ENCODE measurements at places on chromosomes 5 and 9. TPM values are rescaled to one million over a fixed set of nuclear protein-coding genes. Genes with fewer than 3 reads are reported as not detected.

- no peaks in the 10 kb centered on the region for H3K36me3 ChIP-seq
- H3K27me3 ChIP-seq = no peaks in the 10 kb centered on the region
- no peak for ATAC-seq
- no peak overlapping the region for H3K27ac ChIP-seq
These were observed 324.4 kb downstream of the NDUFS4 start for GRCh38 chr5:53884844-53885243.

- H3K27ac ChIP-seq = no peak overlapping the region
- no peak for ATAC-seq
- H3K36me3 ChIP-seq = no peaks in the 10 kb centered on the region
- no peak overlapping the region for H3K4me3 ChIP-seq
- H3K27me3 ChIP-seq = peaks cover 5% of the 10 kb centered on the region
These were observed 127.8 kb downstream of the ZNF354C start for GRCh38 chr5:179187681-179188575.

DNA sequence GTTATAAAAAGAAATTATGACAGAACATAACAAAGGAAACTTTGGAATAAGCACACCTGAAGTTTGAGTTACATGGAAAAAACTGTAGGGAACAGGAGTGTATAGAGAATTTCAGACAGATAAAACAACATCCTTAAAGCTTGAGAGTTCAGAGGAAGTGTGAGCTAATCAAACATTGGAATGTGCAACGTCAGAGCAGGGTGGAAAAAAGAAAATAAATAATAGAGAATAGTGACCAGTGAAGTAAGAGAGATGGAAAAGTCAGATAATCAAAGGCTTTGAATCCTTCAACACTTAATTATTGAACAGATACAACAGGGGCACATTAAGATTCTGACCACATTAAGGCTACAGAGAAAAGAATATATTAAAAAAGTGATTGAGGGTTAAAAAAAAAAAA, 128.5 kb upstream of the CDH10 start:
- H3K27ac ChIP-seq = no peak overlapping the region
- H3K27me3 ChIP-seq = no peaks in the 10 kb centered on the region
- H3K4me3 ChIP-seq = no peak overlapping the region
- no peaks in the 10 kb centered on the region for H3K36me3 ChIP-seq

DNA sequence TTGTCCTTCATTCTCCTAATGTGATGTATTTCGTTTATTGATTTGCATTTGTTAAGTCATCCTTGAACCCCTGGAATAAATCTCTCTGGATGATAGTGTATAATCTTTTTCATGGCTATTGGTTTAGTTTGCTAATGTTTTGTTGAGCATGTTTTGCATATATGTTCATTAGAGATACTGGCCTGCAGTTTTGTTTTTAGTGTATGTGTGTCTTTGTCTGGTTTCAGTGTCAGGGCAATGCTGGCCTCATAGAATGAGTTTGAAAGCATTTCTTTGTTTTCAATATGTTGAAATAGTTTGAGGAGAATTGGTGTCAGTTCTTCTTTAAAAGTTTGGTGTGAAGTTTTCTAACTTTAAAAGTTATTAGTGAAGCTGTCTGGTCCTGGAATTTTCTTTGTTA, 149.6 kb upstream of the ATP10B start:
- ATAC-seq = no peak
- no peak overlapping the region for H3K27ac ChIP-seq
- H3K4me3 ChIP-seq = no peak overlapping the region

The DPH7 gene
- total RNA-seq = 43.6 TPM

GRCh38 chr9:90024409-90024808, 419.6 kb downstream of the GADD45G start:
- H3K27ac ChIP-seq = no peak overlapping the region
- no peak overlapping the region for H3K4me3 ChIP-seq
- no peaks in the 10 kb centered on the region for H3K36me3 ChIP-seq
- no peaks in the 10 kb centered on the region for H3K27me3 ChIP-seq
- no peak for ATAC-seq

DNA sequence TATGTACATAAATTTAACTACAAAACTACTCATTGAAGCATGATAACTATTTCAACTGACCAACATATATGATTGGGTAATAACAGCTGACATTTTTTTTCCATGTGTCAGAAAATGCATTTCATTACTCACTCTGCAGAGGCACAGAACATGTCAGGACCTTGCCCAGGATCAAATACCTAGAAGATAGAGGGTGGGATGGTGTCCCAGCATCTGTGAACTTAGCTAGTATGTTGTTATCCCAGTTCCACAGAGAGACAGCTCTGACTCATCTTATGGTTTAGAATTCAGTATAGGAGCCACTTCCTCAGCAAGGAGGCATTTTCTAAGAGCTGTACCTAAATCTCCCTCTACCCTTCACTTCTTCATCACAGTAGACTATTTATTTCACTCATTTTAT, 1198.6 kb upstream of the ACO1 start:
- H3K27me3 ChIP-seq = no peaks in the 10 kb centered on the region
- H3K4me3 ChIP-seq = no peak overlapping the region
- no peak overlapping the region for H3K27ac ChIP-seq
- no peaks in the 10 kb centered on the region for H3K4me1 ChIP-seq
- no peaks in the 10 kb centered on the region for H3K36me3 ChIP-seq
- ATAC-seq = no peak

The CCL28 gene
- total RNA-seq = 3.0 TPM

The THBS4 gene
- total RNA-seq = 20.1 TPM

DNA sequence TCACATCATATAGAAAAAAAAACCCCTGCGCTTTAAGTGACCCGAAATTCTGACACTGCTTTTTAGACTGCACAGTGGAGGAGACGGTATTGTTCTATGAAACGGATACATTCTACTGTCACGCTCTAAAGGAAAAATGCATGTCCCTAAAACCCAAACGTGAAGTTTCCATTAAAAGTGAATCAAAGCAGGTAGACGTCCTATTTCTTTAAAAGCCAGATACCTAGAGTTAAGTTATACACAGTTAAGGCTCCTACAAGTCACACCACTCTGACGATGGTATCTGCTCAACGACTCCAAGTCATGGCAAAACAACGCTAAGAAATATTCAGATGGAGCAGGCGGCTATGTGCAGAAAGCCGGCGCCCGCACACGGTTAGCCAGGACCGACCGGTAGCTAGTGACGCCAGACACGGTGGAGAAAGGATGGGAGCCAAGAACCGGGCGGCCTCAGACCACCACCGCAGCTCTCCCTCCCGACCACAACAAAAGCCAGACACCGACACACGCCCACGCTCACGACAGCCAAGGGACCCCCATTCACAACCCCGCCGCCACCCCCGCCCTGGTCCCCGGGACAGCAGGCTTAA, 734 bp downstream of the SKP1 start:
- peaks cover 16% of the 10 kb centered on the region for H3K4me1 ChIP-seq
- peak overlapping the region; percentile 92 for H3K4me3 ChIP-seq
- ATAC-seq = peak; percentile 23
- H3K36me3 ChIP-seq = peaks cover 28% of the 10 kb centered on the region
- H3K27me3 ChIP-seq = no peaks in the 10 kb centered on the region

DNA sequence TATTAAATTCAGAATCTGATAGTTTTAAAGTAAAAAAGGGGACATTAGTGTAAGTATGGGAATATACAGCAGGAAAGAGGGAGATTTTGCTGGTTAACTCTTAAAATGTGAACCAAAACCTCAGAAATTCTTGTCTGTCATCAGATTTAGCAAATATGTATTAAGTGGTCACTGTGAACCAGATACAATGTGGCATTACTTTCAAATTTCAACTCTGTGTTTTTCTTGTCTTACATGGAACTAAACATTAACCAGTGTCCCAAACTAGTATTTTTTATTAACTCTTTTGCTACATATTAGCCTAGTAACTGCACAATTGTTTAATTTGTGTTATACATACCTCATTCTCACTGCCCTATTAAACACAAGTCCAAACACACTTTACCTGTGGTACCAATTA, 259.9 kb upstream of the RASA1 start:
- no peak overlapping the region for H3K4me3 ChIP-seq
- no peaks in the 10 kb centered on the region for H3K4me1 ChIP-seq
- H3K27me3 ChIP-seq = no peaks in the 10 kb centered on the region
- H3K36me3 ChIP-seq = no peaks in the 10 kb centered on the region

The INSL4 gene
- total RNA-seq = not detected

The C6 gene
- 2.2 TPM for total RNA-seq

- H3K4me3 ChIP-seq = peak overlapping the region; percentile 59
- no peaks in the 10 kb centered on the region for H3K4me1 ChIP-seq
- H3K27ac ChIP-seq = peak overlapping the region; percentile 69
- no peaks in the 10 kb centered on the region for H3K36me3 ChIP-seq
- peaks cover 68% of the 10 kb centered on the region for H3K27me3 ChIP-seq
These were observed 38.4 kb upstream of the PLEKHG4B start for GRCh38 chr5:53381-54174.

DNA sequence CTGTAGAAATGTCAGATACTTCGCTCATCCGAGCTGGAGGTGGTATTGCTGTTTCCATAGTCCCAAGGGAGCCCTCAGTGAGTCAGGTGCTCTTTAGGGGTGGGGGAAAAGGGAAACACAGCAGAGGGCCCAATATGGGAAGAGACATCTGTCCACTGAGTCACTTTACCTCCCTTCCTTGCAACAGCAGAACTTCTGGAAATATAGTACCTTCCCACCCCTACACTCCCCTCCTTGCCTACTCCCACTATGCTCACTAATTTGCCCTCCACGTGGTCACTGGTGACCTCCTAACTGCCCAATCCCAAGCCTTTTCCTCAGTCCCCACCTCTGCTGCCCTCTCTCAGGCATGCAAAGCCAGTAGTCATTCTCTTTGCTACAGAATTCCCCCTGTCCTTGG, 1.9 kb downstream of the HK3 start:
- H3K27ac ChIP-seq = no peak overlapping the region
- peaks cover 7% of the 10 kb centered on the region for H3K4me1 ChIP-seq
- H3K27me3 ChIP-seq = no peaks in the 10 kb centered on the region
- no peak overlapping the region for H3K4me3 ChIP-seq

DNA sequence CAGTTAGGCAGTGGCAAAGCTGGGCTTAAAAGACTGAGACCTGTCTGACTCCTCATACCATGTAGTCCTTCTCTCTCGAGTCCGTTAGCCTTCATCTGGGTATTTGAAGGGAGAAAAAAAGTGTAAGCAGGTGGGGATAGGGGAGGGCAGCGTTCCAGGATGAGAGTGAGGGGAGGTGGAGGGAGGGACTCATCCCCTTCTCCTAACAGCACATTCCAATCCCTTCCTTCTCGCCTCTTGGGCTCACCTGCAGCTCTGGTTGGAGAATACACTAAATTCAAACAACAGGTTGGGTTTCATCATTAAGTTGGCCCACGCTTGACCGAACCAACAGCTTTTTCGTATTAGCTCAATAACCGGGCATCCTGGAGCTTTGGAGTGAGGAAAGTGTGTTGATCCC, 3.6 kb downstream of the NEURL1B start:
- H3K4me3 ChIP-seq = no peak overlapping the region
- no peak for ATAC-seq
- H3K4me1 ChIP-seq = peaks cover 96% of the 10 kb centered on the region
- peaks cover 4% of the 10 kb centered on the region for H3K36me3 ChIP-seq
- H3K27ac ChIP-seq = peak overlapping the region; percentile 95

The PCDHA12 gene
- 1.7 TPM for total RNA-seq

- ATAC-seq = no peak
- H3K4me1 ChIP-seq = peaks cover 84% of the 10 kb centered on the region
- no peak overlapping the region for H3K27ac ChIP-seq
These were observed 59.9 kb downstream of the PFDN1 start for GRCh38 chr5:140242890-140243585.

The MRNIP gene
- 50.6 TPM for total RNA-seq

All from gastroesophageal sphincter (tissue), 4 donors.